Posterior cingulate gyrus (tissue), 11 donors: ENCODE measurements at places on chromosomes 7 and 10.

DNA sequence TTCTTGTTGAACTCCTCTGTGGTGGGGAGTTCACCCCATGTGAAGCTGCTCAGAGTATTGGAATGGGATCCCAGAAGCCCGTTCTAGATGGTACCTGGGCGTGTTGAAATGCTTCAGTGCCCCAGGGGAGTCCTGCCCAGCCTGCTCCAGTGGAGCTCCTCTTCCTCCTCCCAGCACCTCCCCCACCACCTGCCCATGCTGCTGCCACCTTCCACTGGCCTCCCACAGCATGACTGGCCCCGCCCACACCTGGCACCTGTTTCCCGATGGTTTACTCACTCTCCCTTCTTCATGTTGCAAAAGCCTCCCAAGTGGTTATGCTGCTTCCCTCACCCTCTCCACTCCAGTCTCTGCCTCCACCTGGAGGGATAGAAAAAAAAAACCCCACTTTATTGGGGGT, 32.2 kb upstream of the PCBD1 start:
- DNase-seq: no peak

- DNase-seq: peak; percentile 61
These were observed 72.0 kb upstream of the KCTD7 start for GRCh38 chr7:66556549-66557213.

- DNase-seq: no peak
These were observed 3.9 kb upstream of the VGF start for GRCh38 chr7:101169110-101169837.

DNA sequence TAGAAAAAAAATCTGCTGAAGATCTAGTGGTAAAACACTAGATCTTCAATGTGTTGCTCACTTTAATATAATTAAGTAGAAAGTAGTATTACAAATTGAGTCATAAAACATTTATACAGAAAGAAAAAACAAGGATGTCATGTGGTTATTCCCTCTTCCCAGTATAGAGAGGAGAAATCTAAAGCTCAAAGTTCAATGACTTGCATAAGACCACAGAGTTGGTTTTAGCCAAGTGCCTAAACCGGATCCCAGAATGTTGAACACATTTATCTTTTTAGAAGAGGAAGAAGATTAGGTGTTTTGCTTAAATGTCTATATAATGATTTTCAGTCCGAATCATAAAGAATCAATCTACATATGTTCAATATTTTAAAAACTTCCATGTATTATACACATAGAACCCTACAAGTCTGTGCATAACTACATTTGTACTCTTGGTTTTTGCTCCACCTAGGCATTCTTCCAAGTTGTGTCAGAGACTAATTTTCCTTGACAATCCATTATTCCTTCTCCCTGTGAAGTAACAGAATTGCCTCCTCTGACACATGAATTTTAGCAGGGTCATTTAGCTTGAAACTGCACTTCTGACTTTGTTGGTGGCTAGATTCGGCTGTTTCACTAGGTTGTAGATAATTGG, 389.2 kb downstream of the MAGI2 start:
- DNase-seq: no peak

GRCh38 chr10:80253266-80253962, 36.0 kb downstream of the MAT1A start:
- DNase-seq: no peak

GRCh38 chr10:49269523-49269922, 29.4 kb upstream of the C10orf71 start:
- no peak for DNase-seq

- no peak for DNase-seq
These were observed 501.6 kb downstream of the GALNT17 start for GRCh38 chr7:71633551-71634008.

DNA sequence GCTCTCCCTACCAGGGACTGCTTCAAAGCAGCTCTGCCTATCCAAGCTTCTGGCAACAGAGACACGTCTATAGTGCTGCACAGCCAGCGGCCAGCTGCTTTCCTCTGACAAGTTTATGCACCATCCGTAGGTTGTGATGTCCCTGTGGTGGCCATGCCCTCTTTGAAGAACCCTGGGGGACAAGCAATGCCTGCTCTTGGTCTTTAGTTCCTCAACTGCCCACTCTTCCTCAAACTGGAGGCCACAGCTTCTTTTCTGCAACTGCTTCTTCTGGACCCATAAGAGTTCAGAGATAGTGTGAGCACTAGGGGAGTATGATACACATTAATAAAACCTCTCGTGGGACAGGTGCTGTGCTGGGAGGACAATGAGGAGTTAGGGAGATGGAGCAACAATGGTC, 164.9 kb downstream of the ELMO1 start:
- no peak for DNase-seq

DNA sequence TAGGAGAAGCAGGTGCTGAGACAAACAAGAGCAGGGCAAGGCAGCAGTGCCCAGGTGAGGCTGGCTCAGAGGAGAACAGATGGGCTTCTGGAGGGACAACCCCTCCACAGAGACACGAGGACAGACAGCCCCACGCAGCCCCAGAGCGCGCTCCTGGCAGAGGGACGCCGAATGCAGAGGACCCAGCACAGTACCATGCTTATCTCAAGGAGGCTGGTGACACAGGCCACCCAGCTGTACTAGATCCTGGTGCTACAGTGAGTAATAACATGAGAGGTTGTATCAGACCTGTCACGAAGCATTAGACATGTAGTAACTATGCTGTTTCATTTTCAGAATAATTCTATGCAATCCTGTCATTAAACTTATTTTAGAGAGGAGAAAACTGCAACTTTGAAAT, 60.4 kb upstream of the NCAPG2 start:
- no peak for DNase-seq

DNA sequence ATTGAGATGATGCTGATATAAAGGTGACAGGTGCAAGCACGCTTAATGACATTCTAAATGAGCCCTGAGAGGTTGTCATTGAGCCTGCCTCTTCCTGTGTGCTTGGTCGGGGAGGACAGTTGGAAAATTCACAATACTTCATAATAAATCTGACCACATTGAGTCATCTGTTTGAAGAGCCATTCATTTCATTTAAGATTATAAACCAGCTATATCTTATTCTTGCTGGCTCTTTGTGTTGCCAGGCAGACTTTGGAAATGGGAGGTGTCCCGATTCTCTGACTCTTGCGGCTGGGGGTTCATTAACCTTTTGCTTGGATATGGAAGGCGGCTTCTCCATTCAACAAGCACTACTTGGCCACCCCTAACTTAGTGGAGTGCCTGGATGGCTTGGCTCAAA, 198.2 kb downstream of the FANK1 start:
- DNase-seq: no peak

- no peak for DNase-seq
These were observed 31.6 kb downstream of the PPIF start for GRCh38 chr10:79378647-79379511.

DNA sequence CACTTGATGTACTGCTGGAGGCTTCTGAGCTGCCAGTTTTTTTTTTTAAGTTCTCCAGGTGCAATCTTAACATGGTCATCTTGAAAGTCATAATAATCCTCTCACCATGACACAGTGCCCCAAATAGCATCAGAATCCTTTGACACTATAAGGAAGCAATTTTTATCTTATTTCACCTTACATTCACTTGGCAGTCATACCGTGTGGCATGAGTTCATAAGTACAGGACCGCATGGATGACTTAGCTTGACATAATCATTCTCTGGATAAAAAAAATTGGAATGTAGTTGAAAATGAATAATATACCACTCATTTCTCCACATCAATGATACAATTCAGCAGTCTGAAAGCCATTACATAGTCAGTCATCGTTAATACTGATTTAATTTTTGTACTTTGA, 25.6 kb upstream of the TMEM196 start:
- DNase-seq: no peak

- DNase-seq: no peak
These were observed 26.6 kb downstream of the GALNTL5 start for GRCh38 chr7:151982806-151983205.

DNA sequence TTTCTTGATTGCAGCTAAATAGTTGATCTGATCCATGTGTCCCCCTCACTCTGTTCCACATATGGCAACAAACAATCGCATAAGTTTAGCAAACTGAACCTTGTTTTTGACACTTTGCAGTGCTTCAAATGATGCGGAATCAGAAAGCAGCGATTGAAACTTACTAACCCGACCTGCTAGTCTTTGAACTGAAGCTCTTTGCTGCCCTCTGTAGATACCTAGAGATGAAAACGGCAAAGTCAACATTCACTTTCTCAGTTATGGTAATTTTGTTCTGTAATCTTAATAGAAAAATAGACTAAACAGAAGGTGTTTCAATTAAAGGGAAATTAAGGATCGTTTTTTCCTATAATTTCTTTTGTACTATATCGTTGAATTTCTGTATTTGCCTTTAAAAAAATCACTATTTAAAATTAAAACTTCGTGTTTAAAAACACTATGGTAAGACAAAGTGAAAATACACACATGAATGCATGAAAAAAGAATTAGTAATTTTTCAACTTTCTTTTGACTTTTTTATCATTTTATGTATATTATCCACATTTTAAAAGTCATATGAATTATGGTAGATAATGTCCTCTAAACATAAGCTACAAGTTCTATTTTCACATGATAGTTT, 276.5 kb downstream of the MAGI2 start:
- no peak for DNase-seq

DNA sequence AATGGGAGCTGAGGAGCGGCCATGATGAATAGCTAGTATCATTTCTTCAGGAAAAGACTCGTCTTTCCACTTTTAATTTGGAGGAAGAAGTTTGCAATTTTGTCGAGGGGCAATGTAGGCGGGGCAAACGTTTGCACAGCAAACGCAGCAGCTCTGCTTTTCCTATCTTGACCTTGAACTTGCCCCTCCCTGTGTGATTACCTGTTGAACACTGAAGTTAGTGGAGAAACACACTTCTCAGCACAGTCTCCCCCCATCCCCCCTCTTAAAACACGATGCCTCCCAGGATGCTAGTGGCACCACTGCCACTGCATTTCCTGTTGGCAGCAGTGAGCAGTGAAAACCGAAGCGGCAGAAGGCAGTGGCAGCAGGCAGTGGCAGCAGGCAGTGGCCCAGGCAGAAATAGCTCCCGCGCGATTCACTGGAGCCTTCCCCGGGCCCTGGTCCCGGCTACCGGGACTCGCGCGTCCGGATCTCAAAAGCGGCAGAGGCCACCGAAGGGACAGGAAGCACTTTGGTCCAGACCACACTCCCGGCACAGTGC, at the start of gene EPDR1:
Gene EPDR1 (plus strand): TSS at position 336 of the 544 bp plus-strand sequence. CDS start 300 bp downstream, outside the sequence.
- DNase-seq: peak; percentile 91

GRCh38 chr7:155962191-155962967, 150.1 kb upstream of the SHH start:
- no peak for DNase-seq

GRCh38 chr10:132200344-132201110, 13.8 kb downstream of the DPYSL4 start:
- DNase-seq: no peak
